Caco-2 (cell line): ENCODE measurements at places on chromosomes 2 and 18.

DNA sequence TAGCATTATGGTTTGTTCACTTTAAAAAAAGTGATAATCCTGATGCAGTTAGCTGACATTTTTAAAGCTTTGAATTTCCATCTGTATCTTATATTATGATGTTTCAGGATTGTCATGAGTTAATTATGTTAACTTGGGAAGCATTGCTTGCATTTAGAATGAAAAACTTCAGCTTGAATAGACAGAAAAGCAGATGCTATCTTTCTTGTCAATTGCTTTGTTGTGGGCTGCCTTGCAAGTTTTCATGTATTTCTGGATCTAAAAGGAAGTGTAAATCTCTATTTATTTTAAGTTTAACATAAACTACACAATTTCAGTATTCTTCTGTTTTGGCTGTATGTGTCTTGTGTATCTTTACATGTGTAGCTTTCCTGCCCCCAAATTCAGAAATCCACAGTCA is 479.5 kb downstream of the ARHGAP15 start:
- H3K36me3 ChIP-seq = no peaks in the 10 kb centered on the region
- H3K4me1 ChIP-seq = no peaks in the 10 kb centered on the region
- DNase-seq = no peak
- no peak overlapping the region for H3K27ac ChIP-seq

DNA sequence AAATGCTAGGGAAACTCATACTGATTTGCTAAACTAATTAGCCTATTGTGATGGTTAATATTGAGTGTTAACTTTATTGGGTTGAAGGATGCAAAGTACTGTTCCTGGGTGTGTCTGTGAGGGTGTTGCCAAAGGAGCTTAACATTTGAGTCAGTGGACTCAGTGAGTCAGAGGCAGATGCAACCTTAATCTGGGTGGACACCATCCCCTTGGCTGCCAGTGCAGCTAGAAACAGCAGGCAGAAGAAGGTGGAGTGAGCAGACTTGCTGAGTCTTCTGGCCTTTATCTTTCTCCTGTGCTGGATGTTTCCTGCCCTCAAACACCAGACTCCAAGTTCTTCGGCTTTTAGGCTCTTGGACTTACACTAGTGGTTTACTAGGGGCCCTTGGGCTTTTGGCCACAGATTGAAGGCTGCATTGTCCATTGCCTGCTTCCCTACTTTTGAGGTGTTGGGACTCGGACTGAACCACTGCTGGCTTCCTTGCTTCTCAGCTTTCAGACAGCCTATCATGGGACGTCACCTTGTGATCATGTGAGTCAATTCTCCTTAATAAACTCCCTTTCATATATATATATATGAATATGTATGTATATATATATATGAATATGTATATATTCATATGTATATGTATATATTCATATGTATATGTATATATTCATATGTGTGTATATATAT is 69.7 kb downstream of the RPRM start:
- H3K4me3 ChIP-seq = no peak overlapping the region
- DNase-seq = no peak
- H3K4me1 ChIP-seq = no peaks in the 10 kb centered on the region
- no peaks in the 10 kb centered on the region for H3K36me3 ChIP-seq
- H3K27ac ChIP-seq = no peak overlapping the region
- H3K27me3 ChIP-seq = no peaks in the 10 kb centered on the region

GRCh38 chr2:238999291-238999741 is 151.4 kb downstream of the TWIST2 start:
- H3K27me3 ChIP-seq = no peaks in the 10 kb centered on the region
- H3K36me3 ChIP-seq = no peaks in the 10 kb centered on the region

DNA sequence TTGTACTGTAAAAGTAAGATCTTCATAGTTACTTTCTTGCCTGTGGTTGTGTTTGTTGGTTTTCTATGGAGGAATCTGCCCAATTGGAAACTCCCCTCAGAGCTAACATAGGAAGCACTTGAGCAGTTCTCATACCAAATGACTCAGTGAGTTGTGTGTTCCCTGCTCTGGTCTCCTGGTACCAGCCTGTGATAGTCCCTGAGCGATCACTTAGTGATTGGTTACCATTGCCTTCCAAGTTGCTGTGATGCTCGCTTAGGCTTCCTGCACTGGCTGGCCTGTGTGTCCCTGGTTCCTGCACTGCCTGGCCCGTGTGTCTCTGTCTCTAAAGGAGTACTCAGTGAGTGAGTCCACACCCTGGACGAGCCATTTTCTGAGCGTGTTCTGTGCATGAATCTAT is 133.0 kb downstream of the MAP4K4 start:
- no peaks in the 10 kb centered on the region for H3K36me3 ChIP-seq
- peaks cover 39% of the 10 kb centered on the region for H3K4me1 ChIP-seq
- no peak overlapping the region for H3K4me3 ChIP-seq
- no peak overlapping the region for H3K27ac ChIP-seq
- no peaks in the 10 kb centered on the region for H3K27me3 ChIP-seq

GRCh38 chr2:31386172-31386571 is 28.4 kb downstream of the XDH start:
- no peak for DNase-seq
- no peaks in the 10 kb centered on the region for H3K36me3 ChIP-seq
- H3K4me3 ChIP-seq = no peak overlapping the region
- H3K27ac ChIP-seq = no peak overlapping the region
- H3K4me1 ChIP-seq = no peaks in the 10 kb centered on the region
- H3K27me3 ChIP-seq = no peaks in the 10 kb centered on the region

GRCh38 chr2:48874282-48874681 is 118.8 kb upstream of the LHCGR start:
- no peak for DNase-seq
- H3K27ac ChIP-seq = no peak overlapping the region
- H3K36me3 ChIP-seq = no peaks in the 10 kb centered on the region
- no peaks in the 10 kb centered on the region for H3K4me1 ChIP-seq
- no peaks in the 10 kb centered on the region; the same call in 1 of the 2 replicates for H3K27me3 ChIP-seq

DNA sequence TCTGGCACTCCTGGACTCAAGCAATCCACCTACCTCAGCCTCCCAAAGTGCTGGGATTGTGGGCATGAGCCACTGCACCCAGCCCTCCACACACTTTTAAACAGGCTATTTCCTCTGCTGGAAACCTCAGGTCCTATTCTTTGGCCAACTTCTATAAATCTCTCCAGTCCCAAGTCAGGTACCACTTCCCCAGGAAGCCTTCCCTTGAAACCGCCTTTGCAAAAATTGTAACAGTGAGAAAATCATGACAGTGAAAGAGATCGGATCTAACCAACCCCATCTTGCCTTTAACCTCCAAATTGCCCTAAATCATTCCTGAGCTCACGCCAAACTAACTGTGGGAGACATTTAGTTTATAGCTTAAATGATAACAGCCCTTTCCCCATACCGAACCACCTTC is 67.3 kb upstream of the CABLES1 start:
- no peak overlapping the region for H3K4me3 ChIP-seq
- no peak overlapping the region for H3K27ac ChIP-seq
- H3K4me1 ChIP-seq = no peaks in the 10 kb centered on the region
- no peaks in the 10 kb centered on the region for H3K36me3 ChIP-seq
- DNase-seq = no peak
